Uterus (tissue), 4 donors: ENCODE measurements at places on chromosomes 7 and 10. TPM values are rescaled to one million over a fixed set of nuclear protein-coding genes. Genes with fewer than 3 reads are reported as not detected.
A peak's percentile ranks its signal among the peaks of the same experiment; 100 is the strongest.

- no peak overlapping the region for H3K27ac ChIP-seq
- no peaks in the 10 kb centered on the region for H3K4me1 ChIP-seq
- no peak for DNase-seq
- H3K27me3 ChIP-seq, result no peaks in the 10 kb centered on the region
- no peaks in the 10 kb centered on the region for H3K36me3 ChIP-seq
- H3K4me3 ChIP-seq, result no peak overlapping the region
Observed at GRCh38 chr10:12050528-12050927, 7.9 kb upstream of the UPF2 start.

DNA sequence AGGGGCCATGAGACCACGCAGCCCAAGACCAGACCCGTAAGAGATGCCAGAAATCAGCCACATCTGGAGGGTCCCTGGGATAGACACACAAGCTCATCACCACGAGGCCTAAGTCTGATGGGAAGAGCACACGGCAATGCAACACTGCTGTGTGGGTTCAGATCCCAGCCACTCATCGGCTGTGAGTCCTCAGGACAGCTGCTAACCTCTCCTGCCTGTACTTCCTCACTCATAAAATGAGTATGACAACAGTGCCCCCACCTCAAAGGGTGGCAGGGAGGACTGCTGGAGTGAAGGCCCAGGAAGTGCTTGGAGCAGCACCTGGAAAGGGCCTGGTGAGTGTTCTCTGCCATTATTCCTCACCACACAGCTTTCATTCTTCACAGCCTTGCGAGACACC is 60.9 kb downstream of the MAD1L1 start:
- H3K4me1 ChIP-seq, result peaks cover 4% of the 10 kb centered on the region
- DNase-seq, result no peak
- H3K36me3 ChIP-seq, result no peaks in the 10 kb centered on the region
- no peaks in the 10 kb centered on the region for H3K27me3 ChIP-seq
- H3K27ac ChIP-seq, result no peak overlapping the region

DNA sequence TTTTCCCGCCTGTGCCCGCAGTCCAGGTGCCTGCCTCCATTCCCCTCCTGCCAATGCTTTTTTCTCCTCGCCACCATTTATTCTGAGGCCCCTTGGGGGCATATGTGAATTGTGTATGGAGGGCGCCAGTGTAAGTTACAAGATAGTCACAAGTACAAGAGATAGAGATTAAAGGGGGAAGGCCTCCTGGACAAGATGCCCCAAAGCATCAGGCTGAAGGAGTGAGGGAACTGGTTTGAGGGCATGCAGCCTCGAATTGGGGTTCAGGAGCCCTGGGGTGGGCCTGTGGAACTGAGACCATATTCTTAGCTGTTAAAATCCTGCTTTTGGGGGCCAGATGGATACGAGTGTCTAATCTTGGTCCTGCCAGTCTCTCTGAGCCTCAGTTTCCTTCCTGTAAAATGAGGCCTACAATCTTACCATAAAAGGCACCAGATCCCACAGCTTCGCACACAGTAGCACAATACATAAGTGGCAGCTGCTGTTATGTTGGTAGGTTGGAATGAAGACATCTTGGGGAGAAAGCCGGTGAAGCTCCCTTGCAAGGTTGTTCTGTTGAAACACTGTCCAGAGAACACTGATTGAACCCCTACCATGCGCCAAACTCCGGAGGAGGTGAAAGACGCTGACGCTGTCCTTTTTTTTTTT is 545 bp upstream of the COMTD1 start:
- no peaks in the 10 kb centered on the region for H3K4me1 ChIP-seq
- H3K27me3 ChIP-seq, result no peaks in the 10 kb centered on the region
- H3K27ac ChIP-seq, result peak overlapping the region; percentile 84
- no peak overlapping the region for H3K4me3 ChIP-seq

DNA sequence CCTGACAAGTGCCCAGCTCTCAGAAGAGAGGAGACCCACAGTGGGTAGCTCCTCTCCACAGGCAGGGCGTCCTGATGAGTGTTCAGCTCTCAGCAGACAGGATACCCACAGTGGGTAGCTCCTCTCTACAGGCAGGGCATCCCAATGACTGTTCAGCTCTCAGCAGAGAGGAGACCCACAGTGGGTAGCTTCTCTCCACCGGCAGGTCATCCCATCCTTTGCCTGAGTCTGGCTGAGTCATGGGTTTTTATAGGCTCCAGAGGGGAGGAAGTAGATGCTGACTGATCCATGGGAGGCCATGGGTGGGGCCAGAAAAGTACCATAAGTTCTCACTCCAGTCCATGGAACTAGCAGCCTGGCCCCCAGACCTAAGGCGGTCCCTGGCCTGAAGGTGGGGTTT is 18.5 kb downstream of the CFAP70 start:
- no peak overlapping the region for H3K4me3 ChIP-seq
- no peaks in the 10 kb centered on the region for H3K27me3 ChIP-seq
- H3K36me3 ChIP-seq, result no peaks in the 10 kb centered on the region

- no peak overlapping the region for H3K27ac ChIP-seq
- H3K36me3 ChIP-seq, result no peaks in the 10 kb centered on the region
- no peak for DNase-seq
- H3K4me1 ChIP-seq, result peaks cover 4% of the 10 kb centered on the region
- H3K27me3 ChIP-seq, result no peaks in the 10 kb centered on the region
Observed at GRCh38 chr7:121603886-121604285, 207.8 kb upstream of the FAM3C start.

- no peaks in the 10 kb centered on the region for H3K27me3 ChIP-seq
- DNase-seq, result no peak
- H3K36me3 ChIP-seq, result no peaks in the 10 kb centered on the region
- no peak overlapping the region for H3K27ac ChIP-seq
- no peak overlapping the region for H3K4me3 ChIP-seq
Observed at GRCh38 chr7:19417231-19417630, 272.0 kb upstream of the FERD3L start.

DNA sequence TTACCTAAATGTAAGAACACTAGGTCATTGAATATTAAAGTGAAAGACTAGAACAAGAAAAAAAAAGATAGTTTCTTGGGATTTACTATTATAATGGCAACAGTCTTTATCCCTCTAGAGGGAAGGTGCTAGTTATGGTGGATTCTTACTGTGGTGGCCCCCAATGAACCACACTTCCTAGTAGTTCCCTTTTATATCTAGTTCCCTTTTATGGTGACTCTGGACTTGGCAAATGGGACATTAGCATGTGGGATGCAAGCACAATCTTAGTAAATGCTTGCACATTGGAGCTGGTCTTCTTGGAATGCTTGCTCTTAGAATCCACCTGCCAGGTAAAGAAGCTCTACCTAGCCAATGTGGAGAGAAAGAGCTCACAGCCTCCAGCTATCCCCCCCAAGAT is 430.2 kb downstream of the LRMDA start:
- no peaks in the 10 kb centered on the region for H3K36me3 ChIP-seq
- no peak for DNase-seq
- H3K27ac ChIP-seq, result no peak overlapping the region
- no peak overlapping the region for H3K4me3 ChIP-seq
- no peaks in the 10 kb centered on the region for H3K27me3 ChIP-seq

DNA sequence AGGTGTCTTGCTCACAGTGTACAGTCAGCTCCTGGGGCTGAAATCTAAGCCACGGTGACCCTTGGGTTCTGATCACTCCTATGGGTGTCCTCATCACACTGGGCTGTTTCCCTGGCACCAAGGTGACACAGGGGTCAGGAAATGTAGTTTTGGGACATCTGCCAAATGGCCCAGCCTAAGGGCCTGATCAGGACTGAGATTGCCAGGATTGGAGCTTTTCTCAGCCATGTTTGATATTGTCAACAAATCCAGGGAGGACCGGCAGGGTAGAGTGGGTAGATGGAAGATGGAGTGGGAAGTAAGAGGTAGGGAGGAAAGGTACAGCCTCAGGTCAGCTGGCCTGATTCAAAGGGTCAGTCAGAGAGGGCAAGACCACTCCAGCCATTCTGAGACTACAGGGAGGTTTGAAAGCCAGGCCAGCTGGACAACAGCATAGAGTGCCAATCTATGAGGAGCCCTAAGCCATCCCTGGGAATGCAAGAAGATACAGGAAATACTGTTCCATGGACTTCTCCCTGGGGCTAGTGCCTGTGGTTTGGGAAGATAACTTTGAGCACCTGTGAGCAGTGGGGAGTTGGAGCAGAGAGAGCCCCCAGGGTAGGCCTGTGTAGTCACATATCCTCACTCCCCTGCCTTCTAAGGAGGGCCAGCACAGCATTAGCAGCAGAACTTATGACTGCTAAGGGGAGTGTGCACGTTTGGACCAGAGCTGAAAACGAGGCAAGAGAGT is 377.3 kb upstream of the ZMIZ1 start:
- no peaks in the 10 kb centered on the region for H3K36me3 ChIP-seq
- no peak for DNase-seq
- no peaks in the 10 kb centered on the region for H3K4me1 ChIP-seq
- H3K27ac ChIP-seq, result no peak overlapping the region
- H3K4me3 ChIP-seq, result no peak overlapping the region

CPEB3 gene
- total RNA-seq, result 4.1 TPM

DNA sequence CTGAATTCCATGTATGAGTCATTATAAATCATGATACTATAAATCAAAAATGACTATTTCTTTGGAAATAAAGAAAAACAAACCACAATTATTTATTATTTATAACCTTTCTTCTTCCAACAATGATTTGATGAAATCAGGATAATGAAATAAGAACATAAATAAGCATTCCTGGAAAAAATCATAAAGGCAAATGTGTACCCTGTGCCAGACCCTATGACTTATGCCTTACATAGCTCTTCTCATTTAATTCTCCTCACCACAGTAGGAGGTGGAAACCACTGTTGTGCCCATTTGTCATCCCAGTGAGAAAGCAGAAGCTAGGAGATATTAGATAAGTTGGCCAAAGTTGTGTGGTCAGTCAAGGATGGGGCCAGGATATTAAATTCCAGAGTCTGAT is 255.1 kb downstream of the DOCK4 start:
- H3K27me3 ChIP-seq, result no peaks in the 10 kb centered on the region
- H3K4me3 ChIP-seq, result no peak overlapping the region
- H3K36me3 ChIP-seq, result no peaks in the 10 kb centered on the region

- no peaks in the 10 kb centered on the region for H3K4me1 ChIP-seq
- H3K4me3 ChIP-seq, result no peak overlapping the region
- no peaks in the 10 kb centered on the region for H3K27me3 ChIP-seq
- no peak overlapping the region for H3K27ac ChIP-seq
- H3K36me3 ChIP-seq, result no peaks in the 10 kb centered on the region
- DNase-seq, result no peak
Observed at GRCh38 chr10:91319336-91319735, 90.8 kb upstream of the HECTD2 start.

- no peak overlapping the region for H3K27ac ChIP-seq
- H3K27me3 ChIP-seq, result no peaks in the 10 kb centered on the region
- H3K4me3 ChIP-seq, result no peak overlapping the region
- no peaks in the 10 kb centered on the region for H3K4me1 ChIP-seq
- H3K36me3 ChIP-seq, result no peaks in the 10 kb centered on the region
- no peak for DNase-seq
Observed at GRCh38 chr10:34565934-34566333, 249.2 kb downstream of the PARD3 start.

SLC26A5 gene
- total RNA-seq, result not detected

- H3K27me3 ChIP-seq, result no peaks in the 10 kb centered on the region
- no peaks in the 10 kb centered on the region for H3K4me1 ChIP-seq
- H3K36me3 ChIP-seq, result no peaks in the 10 kb centered on the region
- no peak for DNase-seq
Observed at GRCh38 chr10:48490571-48490940, 114.3 kb downstream of the ARHGAP22 start.

GRCh38 chr7:54811846-54812254 is 52.8 kb upstream of the SEC61G start:
- no peak overlapping the region for H3K4me3 ChIP-seq
- no peaks in the 10 kb centered on the region for H3K36me3 ChIP-seq
- H3K4me1 ChIP-seq, result no peaks in the 10 kb centered on the region
- no peak for DNase-seq
- H3K27me3 ChIP-seq, result no peaks in the 10 kb centered on the region
- H3K27ac ChIP-seq, result peak overlapping the region; percentile 6

HMX2 gene
- total RNA-seq, result not detected

- no peaks in the 10 kb centered on the region for H3K4me1 ChIP-seq
- H3K4me3 ChIP-seq, result no peak overlapping the region
- no peaks in the 10 kb centered on the region for H3K36me3 ChIP-seq
- DNase-seq, result no peak
Observed at GRCh38 chr10:124598773-124599587, 137.4 kb downstream of the LHPP start.

DNA sequence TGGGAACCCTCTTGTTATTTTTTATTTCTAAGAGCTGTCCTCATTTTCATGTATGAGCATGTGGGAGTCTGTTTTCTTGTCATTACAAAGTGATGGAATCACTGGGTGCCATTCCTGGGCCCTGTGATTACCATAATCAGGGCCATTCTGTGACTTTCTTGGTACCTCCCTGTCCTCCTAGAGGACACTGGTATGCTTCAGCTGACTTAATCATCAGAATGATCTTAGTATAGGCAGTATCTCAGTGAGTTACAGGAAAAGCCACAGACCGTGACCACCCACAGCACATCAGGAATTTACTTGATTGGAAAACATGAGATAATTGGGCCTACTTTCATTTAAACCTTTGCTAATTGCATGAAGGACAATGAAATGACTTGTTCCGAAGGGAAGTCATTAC is 7.2 kb downstream of the NOM1 start:
- H3K4me3 ChIP-seq, result no peak overlapping the region
- H3K36me3 ChIP-seq, result no peaks in the 10 kb centered on the region
- no peaks in the 10 kb centered on the region for H3K27me3 ChIP-seq
- DNase-seq, result no peak

GRCh38 chr10:5829267-5829666 is 16.0 kb upstream of the GDI2 start:
- no peaks in the 10 kb centered on the region for H3K4me1 ChIP-seq
- H3K27ac ChIP-seq, result no peak overlapping the region
- H3K36me3 ChIP-seq, result no peaks in the 10 kb centered on the region
- DNase-seq, result no peak
- no peak overlapping the region for H3K4me3 ChIP-seq

DNA sequence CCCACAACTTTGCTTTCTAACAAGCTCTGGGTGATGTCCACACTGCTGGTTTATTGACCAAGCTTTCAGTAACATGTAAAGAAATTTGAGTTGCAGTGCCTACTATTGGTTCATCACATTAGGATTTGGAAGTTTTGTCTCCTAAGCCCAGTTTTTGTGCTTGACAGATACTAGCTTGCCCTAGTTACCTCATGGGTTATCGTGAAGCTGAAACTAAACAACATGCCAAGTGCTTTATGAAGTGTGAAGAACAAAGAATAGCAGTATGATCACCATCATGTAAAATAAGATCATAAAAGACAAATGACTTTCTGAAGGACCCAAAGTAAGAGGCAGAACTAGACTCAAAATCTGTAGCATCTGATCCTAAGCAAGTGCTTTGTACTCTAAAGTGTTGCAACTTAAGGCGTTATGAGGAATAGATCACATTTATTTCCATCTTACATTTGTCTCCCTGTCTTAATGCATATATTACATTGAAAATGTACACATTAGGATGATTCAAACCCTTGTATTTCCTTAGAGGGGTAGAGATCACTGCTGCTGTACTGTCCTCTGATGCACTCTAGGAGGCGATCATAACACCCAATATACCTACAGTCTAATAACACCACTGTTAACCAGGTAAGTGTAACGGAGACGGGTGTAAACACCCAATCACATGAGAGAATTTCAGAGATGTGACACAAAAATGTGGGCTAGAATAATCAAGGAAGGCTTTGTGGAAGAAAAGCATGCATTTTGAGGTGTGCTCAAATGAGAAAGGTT is 71.3 kb downstream of the NRCAM start:
- no peaks in the 10 kb centered on the region for H3K4me1 ChIP-seq
- no peak overlapping the region for H3K27ac ChIP-seq
- H3K27me3 ChIP-seq, result no peaks in the 10 kb centered on the region
- H3K36me3 ChIP-seq, result no peaks in the 10 kb centered on the region
- H3K4me3 ChIP-seq, result no peak overlapping the region

SLC13A1 gene
- total RNA-seq, result not detected
